ENCODE measurements at places on chromosomes 16 and 17.

GRCh38 chr17:10807704-10808128 lies 3.8 kb upstream of the TMEM238L start:
- no peak for DNase-seq

DNA sequence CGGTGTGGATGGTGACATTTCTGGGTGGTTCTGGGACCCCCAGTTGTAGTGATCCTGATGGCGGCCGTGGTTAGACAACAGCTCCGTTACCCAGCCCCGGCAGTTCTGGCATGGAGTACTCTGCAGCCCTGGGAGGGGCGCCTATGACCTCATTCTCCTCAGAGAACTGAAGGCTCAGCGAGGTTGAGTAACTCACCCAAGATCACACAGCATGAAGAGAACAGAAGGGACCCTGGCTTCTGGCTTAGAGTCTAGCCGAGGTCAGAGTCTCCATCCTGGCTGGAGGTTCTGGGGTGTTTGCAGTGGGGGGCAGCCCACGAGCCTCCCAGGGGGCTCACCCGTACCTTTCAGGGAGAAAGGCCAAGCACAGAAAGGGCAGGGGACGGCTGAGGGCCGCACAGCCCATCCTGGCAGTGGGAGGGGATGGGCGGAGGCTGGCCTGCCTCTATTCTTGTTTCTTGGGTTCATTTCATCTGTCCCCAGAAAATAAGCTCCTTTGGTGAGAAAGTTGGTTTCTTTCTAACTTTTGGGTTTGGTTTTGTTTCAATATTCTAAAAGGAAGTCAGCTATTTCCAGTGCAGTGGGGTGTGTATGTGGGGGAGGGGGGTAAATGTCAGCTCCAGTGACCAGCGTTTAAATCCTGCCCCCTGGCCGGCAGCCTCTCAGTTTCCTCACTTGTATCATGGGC lies 13.2 kb downstream of the ZFPM1 start:
- no peak for DNase-seq

DNA sequence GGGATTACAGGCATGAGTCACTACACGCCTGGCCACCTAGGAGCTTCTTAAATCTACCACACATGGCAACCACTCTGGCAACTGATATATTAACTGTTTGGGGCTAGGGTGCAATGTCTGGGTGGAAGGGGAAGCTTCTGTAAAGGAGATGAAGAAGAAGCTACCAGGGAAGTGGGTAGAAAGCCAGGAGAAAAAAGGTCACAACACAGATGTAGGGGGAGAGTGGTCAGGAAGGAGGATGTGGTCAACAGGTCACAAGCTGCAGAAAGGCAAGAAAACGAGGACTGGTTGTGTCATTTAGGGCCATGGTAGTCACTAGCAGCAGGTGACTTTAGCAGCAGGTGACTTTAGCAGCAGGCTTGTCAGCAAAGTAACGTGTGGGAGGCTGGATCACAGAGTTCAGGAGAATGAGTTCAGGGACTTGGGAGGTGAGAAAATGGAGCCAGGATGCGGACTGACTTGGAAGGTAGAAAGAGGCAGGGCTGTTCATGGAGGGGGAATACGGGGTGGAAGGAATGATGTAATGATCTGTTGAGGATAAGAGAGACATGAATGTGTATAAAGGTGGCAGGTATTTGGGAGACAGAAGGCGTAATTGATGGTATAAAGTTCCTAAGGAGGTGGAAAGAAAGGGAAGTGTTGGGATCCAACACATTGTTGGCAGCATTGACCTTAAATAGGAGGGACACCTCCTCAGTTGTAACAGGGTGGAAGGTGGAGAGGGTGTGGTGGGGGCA lies 16.3 kb upstream of the WFIKKN2 start:
- no peak for DNase-seq

DNA sequence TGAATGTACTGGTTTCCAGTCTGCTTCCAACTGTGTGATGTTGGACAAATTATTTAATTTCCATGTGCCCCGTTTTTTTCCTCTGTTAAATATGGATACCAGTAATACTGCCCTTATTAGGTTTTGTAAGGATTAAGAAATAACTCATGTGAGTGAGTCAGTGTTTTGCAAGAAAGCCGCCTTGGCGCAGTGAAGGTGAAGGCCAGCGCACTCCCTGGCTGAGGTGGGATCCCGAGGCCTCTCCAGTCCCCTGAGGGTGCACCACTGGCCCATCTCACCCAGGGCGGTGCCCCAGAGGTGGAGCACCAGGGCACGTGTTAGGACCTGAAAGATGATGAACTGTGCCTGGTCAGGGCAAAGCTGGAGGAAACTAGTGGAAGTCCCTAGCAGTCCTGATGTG lies 43.5 kb downstream of the PHKB start:
- no peak for DNase-seq

DNA sequence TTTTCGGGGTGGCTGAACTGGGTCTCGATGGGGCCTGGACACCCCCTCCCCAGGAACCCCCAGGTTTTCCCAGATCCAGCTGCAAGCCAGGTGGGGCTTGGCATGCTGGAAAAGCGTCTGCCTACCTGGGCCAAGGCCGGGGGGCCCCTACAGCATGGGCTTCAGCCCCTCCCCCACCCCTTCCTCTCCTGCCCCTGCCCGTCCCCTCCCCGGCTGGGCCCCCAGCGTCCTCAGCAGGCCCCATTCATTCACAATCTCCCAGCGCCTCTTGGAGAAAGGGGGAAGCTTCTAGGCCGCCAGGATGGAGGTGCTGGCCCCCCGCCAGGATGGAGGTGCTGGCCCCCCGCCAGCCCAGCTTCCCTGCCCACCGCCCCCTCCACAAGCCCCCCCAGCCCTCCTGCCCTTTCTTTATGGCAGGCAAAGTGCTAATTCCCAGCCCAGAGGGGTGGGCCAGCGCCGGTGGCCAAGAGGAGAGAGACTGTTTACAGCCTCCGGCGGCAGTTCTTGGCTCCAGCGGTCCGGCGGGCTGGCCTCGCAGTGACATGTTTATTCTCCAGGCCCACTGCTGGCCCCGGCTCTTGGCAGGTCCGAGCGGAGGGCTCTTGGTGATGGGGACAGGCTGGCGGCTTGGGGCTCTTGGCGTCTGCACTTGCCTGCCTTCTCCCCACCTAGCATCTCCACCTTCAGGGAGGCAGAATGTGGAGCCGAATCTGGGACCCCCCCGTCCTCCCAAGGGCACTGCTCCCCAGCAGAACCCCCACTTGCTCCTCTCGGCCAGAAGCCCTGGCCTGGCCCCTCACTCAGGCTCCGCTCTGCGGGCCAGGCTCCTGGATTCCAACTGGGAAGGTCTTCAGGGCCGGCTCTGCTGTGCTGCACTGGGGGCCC lies 94.4 kb upstream of the CIBAR2 start:
- DNase-seq: no peak

DNA sequence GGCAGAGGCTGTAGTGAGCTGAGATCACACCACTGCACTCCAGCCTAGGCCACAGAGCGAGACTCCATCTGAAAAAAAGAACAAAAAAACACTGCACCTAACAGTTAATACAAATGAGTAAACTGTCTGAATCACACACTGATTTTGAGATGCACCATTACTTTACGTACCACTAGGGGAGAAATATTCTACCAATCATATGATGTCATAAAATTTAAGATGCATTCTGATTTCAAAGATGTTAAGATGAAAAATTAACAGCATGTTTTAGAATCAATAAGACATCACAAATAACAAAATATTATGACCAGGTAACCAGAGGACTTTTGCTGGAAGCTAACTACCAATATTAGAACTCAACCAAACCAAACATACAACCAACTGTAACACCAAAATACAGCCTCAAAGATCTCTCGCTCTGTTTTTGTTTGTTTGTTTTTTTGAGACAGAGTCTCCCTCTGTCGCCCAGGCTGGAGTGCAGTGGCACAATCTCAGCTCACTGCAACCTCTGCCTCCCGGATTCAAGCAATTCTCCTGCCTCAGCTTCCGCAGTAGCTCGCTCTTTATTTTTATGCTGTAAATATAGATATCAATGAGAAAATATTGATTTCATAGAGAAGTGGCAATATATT lies 31.6 kb downstream of the GLG1 start:
- DNase-seq: no peak

DNA sequence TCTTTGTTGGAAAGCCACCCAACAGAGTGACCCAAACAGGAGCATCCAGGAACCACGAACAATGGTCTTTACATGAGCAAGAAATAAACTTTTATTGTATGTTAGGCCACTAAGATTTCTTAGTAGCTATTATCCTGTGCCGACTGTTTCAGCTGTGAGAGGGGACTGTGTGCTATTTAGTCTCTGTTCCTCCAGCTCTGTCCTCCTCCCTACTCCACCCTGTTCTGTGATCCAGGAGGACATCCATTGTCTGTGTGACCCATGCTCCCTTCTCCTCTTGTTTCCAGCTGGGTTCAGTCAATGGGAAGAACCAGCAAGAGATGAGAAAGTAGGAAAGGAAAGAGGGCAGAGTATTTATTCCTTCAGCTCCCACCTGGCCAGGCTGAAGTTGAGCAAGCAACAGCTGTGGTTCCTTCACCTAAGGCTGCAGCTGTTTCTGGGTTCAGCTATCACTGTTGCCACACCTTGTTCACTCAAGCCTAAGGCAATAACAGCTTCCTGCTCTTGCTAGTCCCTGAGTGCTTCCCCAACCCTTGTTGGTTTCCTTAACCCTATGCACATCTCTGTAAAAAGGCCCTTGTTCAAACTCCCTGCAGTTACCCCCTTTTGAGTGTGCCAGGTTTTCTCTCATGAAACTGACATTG lies 14.9 kb upstream of the B4GALNT2 start:
- no peak for DNase-seq

DNA sequence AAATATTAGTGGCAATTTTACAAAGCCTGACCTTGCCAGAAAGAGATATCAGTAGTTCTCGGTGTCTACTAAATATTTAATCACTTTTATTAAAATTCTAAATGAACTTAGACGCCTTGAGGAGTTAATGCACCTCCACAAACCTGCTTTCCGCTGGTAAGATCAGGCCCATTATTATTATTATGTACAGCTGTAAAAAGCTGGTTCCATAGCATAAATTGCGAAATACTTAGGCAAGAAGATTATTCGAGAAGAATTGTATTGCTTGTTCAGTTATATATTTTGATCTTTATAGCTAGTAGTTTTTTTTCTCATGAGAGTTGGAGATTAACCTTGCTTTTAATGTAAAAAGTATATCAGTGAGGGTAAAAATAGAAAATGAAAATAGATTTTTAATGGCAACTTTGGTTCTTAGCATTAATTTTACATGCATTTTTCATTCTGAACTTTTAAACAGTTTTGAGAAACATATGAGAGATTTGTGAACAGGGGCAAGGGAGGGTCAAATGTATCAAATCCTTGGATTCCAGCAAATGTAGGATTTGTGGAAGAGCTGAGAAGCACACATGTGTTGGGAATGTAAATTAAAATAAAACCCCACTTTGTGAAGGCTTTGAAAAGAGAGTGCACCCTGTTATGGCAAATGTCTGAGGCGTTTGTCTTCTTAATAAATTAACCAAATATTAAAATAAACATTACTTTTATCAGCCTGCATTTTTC lies 250.4 kb upstream of the TBX2 start:
- DNase-seq: no peak

DNA sequence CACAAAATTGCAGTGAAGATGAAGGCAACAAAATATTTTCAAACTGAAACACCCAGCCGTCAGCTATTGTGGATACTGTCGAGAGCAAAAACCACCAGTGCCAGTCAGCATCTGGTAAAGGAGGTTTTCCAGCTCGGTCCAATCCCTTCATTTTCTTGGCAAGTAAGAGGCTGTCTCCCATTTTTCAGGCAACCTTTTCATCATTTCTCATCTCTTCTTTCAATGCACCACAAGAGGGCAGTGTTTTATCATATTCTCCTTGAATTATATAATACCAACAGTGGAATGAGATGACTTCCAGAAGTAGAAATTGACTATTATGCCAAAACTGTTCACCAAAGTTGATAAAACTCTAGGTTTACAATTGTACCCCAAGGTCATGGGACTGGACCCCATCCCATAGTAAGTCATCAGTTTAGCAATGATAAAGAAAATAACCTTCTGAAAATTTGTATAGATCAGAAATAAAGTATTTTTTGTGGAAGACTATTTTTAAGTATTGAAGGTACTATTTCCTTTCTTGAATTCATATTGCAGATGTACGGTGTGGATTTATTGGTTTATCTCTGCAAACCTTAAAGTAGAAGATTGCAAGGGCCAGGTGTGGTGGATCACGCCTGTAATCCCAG lies 16.8 kb downstream of the NQO1 start:
- no peak for DNase-seq

GRCh38 chr17:75920045-75920560 lies 15.4 kb upstream of the MRPL38 start:
- DNase-seq: no peak

- no peak for DNase-seq
These were observed 593 bp downstream of the GFER start for GRCh38 chr16:1984347-1985225.

DNA sequence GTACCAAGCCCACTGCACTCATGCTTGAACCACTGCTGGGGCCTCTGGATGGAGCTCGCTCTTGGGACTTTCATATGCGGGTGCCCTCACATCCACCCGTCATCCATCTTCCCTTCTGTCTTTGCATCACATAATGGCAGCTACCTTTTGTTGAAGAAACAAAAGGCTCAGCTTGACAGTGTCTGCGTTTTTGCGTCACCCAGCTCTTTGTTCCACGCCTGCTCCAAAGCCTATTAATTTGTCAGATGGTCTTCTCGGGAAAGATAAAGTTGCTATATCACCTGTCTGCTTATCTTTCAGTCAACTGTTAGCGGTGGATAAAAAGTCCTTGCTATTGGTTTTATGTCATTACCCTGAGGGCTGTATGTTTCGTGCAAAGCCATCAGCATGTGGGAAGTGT lies 18.1 kb upstream of the BCO1 start:
- DNase-seq: no peak

DNA sequence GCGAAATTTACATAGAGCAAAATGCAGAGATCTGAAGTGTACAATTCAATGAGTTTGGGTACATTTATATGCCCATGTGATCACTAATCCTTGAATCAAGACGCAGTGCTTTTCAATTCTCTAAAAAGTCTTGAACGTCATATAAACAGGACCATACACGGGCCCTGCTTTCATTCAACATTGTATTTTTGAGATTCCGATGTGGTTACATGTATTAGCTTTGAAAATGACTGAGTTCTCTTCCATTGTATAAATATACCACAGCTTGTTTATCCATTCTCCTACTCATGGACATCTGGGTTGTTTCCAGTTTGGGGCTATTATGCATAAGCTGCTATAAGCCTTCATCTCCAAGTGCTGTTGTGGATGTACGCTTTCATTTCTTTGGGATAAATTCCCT lies 45.5 kb downstream of the ZCCHC14 start:
- no peak for DNase-seq

- DNase-seq: no peak
These were observed 36.8 kb downstream of the TNRC6C start for GRCh38 chr17:77995146-77995852.

- DNase-seq: no peak
These were observed 10.9 kb upstream of the ZFHX3 start for GRCh38 chr16:73058616-73059409.
